Left cardiac atrium (tissue), 4 donors: ENCODE measurements at places on chromosomes 11 and 22. TPM values are rescaled to one million over a fixed set of nuclear protein-coding genes. Genes with fewer than 3 reads are reported as not detected.
A peak's percentile ranks its signal among the peaks of the same experiment; 100 is the strongest.

- no peak for DNase-seq
These were observed 90.4 kb upstream of the YWHAH start for GRCh38 chr22:31853736-31854495.

PANX2 gene
- total RNA-seq, result 1.1 TPM

DNA sequence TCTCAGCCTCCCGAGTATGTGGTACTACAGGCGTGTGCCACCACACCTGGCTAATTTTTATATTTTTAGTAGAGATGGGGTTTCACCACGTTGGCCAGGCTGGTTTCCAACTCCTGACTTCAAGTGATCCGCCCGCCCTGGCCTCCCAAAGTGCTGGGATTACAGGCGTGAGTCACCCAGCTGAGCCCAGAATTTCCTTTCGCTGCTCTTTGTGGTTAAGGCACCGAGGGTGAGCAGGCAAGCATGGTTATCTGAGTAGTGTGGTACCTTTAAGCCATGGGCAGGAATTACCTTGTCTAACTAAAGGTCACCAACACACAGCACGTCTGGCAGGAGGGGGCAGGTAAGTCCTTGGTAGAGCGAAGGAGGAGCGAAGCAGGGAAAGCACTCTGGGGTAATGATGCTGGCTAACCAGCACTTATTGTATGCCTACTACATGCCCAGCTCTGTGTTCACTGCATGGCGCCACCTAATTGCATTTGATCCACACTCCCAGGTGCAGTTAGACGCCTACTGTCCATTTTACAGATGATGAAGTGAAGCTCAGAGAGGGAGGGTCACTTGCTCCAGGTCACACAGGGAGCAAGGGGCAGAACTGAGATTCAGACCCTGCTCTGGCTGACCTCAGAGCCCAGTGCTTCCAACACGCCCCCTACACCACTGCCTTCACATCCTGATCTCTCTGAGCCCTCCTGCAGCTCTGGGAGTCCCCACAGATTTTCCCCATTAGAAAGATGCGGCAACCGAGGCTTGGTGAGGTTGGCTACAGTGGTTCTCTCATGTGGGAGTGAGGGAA, 45.7 kb downstream of the TRIOBP start:
- no peak for DNase-seq

- no peak for DNase-seq
These were observed 706.9 kb downstream of the METTL15 start for GRCh38 chr11:28815110-28815509.

DNA sequence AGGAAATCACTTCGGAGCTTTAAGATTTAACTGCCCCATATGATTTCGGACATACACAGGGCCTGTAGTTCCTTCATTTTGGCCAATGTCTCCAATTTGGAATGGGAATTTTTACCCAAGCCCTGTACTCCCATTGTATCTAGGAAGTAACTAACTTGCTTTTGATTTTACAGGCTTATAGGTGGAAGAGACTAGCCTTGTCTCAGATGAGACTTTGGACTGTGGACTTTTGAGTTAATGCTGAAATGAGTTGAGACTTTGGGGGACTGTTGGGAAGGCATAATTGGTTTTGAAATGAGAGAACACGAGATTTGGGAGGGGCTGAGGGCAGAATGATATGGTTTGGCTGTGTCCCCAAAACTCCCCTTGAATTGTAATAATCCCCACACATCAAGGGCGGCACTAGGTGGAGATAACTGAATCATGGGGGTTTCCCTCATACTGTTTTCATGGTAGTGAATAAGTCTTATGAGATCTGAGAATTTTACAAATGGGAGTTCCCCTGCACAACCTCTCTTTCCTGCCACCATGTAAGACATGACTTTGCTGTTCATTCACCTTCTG, 130.5 kb downstream of the LARGE1 start:
- no peak for DNase-seq

GRCh38 chr22:48981371-48982061, 846.2 kb downstream of the BRD1 start:
- DNase-seq, result no peak

CHRM1 gene
- not detected for total RNA-seq

GRCh38 chr22:20465759-20466077, 28.1 kb upstream of the SCARF2 start:
- DNase-seq, result no peak

DNA sequence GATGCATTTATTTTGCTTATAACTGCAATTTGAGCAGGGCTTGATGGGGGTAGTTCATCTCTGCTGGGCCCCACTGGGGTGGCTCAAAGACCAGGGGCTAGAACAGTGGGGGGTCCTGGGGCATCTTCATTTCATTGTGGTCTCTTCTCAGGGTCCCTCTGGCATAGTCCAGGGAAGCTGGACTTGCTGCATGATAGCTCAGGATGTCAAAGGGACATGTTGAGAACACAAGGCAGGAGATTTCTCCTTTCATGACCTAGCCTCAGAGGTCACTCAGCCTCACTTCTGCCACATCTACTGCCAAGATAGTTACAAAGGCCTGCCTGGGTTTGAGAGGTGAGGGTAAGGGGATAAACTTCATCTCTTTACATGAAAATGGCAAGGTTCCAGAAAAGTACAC, 89.5 kb downstream of the CWC15 start:
- DNase-seq, result no peak

DNA sequence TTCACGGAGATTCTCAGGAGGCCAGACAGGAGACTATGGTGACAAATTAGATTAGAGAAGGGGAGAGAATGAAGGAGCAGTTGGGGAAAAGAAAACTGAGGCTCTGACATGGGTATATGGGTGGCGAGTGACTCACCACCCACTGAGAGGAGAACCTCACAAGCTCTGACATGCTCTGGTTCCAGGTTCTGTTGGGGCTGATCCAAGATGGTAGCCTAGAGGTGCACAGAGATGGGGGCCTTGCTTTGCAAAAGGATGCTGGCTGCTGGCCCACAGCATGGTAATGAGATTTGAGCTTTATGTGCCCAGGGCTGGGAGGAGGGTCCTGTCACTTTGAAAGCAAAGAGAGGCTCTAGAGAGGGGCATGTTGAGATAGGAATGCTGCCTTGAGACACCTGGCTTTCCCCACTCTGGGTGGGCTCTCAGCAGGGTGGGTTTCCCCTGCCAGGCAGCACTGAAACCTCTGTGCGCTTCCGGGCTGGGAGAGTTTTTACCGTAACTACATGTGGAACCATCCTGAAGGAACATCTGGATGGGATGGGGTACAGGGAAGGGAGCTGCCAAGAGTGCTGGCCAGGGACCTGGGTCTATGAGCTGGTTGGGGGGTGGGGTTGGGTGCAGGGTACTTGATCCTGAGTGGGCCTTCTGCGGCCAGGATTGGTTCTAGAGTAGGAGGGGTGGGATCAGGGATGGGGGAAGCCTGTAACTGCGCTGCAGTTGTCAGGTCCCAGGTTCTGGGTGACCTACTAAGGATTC, 1.2 kb upstream of the GRK2 start:
- DNase-seq, result peak; percentile 20

GRCh38 chr22:49942565-49943404, 17.8 kb upstream of the PIM3 start:
- no peak for DNase-seq

- no peak for DNase-seq
These were observed 32.9 kb upstream of the KLHL35 start for GRCh38 chr11:75465701-75466531.

- peak; percentile 87 for DNase-seq
These were observed 5.6 kb upstream of the SH3BP1 start for GRCh38 chr22:37633625-37634416.

- no peak for DNase-seq
These were observed 13.9 kb downstream of the STX3 start for GRCh38 chr11:59769111-59769510.

GRCh38 chr11:94910779-94911178, 62.6 kb downstream of the CWC15 start:
- no peak for DNase-seq

SLC5A4 gene
- 0.31 TPM for total RNA-seq

SLC6A5 gene
- not detected for total RNA-seq

DNA sequence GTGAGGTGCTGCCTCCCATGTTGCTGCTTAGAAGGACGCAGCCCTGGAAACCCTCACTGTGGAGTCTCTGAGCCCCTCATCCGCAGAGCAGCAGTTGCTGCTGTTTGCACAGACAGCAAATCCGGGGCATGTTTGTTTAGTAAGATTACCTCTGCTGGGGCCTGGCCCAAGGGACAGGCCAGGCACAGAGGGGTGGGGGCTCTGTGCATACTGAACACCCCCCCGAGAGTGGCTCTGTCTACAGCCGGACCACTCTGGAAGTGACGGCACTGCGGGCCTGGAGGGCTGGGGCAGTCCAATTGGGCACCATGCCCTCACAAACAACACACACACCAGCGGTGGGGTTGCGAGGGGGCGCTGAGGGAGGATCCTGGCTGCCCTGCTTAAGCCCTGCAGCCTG, 22.9 kb upstream of the CCDC188 start:
- DNase-seq, result no peak

- DNase-seq, result no peak
These were observed 465.8 kb upstream of the ANO5 start for GRCh38 chr11:21727102-21727501.

DNA sequence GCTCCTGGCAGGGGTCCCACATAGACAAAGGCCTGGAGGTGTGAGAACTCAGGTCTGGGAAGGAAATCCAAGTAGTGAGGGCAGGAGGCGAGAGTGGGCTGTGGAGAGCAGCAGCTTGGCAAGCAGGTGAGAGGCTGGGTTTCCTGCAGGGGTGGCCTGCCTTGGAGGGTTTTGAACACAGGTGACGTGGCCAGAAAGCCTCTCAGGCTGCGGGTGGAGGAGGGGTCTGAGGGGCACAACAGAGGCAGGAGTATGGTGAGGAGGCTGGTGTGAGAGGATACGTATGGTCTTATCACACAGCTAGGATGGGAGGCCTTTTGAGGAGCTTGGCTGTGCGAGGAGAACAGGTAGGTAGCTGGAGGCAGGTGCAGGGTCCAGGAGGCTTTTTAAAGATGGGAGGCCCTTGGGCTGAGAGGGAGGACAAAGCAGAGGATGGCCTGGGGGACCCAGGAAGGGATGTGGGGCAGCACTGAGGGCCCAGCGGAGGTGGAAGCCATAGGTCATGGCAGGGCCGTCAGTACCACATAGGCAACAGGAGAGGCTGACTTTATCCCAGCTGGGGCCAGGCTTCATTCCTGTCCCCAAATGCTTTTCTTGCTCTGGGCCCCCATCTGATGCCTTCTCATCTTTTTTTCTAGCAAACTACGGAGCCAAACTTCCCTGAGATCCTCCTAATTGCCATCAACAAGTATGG, 84.4 kb downstream of the MYO7A start:
- DNase-seq, result no peak
